Right lung (tissue), 10 donors: ENCODE measurements at places on chromosomes 2 and 18. TPM values are rescaled to one million over a fixed set of nuclear protein-coding genes. Genes with fewer than 3 reads are reported as not detected.

DNA sequence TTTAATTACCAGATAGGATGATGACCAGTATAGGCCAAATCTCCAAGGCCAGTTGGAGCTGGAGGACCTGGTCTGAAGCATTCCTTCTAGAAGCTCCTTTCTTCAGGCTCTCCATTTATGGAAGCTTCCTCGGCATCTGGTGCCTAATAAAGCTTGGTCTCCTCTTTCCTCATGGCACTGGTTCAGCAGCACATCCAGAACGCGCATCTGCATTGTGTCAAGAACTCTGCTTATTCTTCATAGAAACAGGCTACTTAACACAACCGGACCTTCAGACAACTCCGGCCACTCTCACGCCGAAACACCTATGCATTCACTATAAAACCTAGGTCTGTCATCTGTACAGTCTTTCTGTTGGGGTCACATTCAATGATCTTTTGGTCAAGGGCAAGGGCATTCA is 99.8 kb downstream of the COL6A3 start:
- no peak for DNase-seq

DNA sequence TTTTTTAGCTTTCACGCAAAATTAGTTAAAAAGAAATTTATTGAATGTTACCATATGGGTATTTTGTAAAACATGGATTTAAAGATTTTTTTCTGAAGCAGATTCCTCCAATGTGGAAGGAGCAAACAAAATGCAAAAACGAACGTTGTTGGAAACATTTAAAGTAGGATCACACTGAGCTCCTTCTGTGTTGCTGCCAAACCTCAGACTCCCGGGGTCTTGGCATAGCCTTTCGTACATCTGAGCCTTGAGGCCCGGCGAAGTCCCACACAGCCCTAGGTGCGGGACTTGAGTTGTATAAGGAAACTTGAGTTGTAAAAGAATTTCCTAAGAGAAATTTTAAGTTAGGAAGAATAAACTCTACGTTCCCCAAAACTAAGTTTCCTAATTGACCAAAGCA is 52.0 kb upstream of the CD226 start:
- no peak for DNase-seq

DNA sequence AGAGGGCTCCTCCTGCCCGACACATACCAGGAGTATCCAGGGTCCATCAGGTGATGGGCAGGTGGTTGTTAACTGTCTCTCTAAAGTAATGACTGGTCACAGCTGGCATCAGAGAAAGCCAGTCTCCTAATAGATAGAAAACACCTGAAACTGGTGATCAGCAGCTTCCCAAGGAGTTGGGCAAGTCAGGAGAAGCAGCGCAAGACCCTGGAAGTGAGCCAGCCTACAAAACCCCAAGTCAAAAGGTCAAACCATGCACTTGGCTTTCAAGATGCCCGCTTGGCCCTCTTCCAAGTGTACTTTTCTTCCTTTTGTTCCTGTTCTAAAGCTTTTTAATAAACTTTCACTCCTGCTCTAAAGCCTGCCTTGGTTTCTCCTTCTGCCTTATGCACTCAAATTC is 815.2 kb downstream of the DCDC2C start:
- no peak for DNase-seq

GRCh38 chr2:105521176-105521575 is 122.3 kb upstream of the FHL2 start:
- no peak for DNase-seq

DNA sequence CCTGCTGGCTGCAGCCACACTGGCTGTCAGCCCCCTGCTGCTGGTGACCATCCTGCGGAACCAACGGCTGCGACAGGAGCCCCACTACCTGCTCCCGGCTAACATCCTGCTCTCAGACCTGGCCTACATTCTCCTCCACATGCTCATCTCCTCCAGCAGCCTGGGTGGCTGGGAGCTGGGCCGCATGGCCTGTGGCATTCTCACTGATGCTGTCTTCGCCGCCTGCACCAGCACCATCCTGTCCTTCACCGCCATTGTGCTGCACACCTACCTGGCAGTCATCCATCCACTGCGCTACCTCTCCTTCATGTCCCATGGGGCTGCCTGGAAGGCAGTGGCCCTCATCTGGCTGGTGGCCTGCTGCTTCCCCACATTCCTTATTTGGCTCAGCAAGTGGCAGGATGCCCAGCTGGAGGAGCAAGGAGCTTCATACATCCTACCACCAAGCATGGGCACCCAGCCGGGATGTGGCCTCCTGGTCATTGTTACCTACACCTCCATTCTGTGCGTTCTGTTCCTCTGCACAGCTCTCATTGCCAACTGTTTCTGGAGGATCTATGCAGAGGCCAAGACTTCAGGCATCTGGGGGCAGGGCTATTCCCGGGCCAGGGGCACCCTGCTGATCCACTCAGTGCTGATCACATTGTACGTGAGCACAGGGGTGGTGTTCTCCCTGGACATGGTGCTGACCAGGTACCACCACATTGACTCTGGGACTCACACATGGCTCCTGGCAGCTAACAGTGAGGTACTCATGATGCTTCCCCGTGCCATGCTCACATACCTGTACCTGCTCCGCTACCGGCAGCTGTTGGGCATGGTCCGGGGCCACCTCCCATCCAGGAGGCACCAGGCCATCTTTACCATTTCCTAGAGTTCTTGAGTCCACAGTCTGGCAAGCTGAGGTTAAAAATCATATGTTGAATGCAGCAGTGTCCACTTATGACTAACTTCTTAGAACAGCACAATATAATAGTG is 741 bp downstream of the GPR148 start:
- no peak for DNase-seq

DNA sequence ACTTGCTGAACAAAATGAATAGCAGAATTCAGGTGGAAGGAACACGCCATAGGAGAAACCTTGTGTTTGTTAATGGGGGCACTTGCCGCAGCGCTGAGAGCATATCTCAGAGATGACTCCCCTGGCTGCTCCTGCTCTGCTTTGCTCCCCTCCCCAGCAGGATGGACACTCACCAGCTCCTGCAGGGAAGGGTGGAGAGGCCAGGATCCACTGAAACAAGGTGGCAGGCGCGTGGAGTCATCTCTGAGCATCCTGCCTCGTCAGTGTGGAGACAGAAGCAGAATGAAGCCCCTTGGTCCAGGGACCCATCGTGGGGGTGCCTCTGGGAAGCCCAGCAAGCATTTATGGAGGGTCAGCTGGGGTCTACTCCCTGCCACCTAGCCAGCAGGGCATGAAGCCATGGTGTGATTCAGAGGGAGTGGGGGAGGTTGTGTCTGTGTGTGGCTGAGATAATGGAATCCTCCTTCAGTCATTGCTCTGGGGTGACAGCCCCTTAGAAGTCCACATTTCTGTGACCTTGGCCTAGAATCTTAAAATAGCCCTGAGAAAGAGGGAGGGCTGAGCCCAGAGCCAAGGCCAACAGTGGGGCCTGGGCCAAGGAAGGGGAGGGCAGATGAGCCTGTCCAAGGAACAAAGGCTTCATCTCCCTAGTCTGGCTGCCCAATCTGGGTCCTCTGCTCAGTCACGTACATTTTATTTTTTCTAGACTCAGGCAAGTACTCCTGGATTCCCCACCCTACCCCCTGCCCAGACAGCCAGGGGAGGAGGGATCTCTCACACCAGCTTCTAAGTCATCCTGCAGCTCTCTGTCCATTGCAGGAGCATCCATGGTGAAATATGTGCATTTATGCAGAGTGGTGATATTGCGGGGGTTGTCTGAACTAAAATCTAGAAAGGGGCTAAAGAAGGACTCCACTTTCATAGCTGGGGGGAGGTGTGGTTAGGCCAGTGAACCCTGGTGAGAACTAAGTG is 215.4 kb downstream of the ZBTB7C start:
- peak; percentile 36 for DNase-seq

GRCh38 chr2:112777036-112777435 is 7.3 kb downstream of the IL1A start:
- DNase-seq, result no peak

- DNase-seq, result no peak
Observed at GRCh38 chr2:10764896-10765295, 43.5 kb downstream of the ATP6V1C2 start.

- DNase-seq, result no peak
Observed at GRCh38 chr2:193566276-193566675, 1371.5 kb upstream of the TMEFF2 start.

DNA sequence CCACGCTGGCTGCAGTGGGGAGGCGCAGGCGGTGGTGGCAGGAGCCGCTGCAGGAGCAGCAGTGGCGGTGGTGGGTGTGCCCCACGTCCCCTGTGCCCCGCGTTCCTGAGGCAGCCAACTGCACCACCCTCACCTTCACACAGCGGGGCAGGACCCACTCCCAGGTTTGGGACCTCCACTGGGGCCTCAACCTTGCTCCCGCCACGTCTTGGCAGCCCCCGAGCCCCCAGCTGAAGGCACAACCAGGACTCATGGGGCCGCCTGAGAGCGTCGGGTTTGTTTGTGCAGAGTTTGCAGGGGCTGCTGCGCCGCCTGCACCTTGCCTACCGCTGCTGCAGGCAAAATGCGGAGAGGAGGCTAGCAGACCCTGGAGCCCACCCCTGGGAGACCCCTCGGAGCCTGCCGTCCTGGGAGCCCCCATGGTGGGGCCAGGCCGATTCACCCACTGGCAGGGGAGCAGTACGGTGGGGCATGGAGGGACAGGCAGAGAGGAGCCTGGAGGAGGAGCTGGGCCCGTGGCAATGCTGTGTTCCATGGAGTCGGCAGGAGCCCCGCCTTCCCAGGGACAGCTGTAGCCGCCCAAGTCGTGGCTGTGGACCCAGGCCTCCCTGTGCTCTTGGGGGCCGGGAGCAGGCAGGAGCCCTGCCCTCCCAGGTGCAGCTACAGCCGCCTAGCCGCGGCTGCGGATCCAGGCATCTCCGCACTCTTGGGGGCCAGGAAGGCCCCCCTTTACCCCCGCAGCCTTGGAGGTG is 14.7 kb upstream of the EML6 start:
- DNase-seq, result no peak

GRCh38 chr2:173386738-173387065 is 32.0 kb downstream of the CDCA7 start:
- no peak for DNase-seq

DNA sequence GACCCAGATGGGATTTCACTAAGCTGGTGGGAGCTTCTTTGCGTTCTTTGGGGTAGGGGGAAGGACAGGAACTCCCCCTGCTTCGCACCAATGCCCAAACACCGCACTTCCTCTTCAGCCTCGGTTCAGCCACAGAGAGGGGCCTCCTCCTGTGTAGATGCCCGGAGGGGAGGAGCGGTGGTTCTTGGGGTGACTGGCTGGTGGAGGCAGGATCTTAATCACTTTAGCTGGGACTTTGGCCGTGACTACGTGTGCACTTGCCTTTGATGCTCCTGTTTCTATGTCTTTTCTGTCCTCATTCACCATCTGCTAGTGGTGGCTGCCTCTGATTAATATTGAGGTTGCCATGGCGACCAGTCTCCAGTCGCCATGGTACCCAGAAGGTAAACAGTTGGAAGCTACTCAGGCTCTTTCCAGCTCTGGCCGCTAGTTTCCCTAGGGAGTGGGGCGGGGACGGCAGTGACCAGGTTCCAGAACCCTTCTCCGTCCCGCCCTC is 1.9 kb downstream of the CNGA3 start:
- no peak for DNase-seq

DNA sequence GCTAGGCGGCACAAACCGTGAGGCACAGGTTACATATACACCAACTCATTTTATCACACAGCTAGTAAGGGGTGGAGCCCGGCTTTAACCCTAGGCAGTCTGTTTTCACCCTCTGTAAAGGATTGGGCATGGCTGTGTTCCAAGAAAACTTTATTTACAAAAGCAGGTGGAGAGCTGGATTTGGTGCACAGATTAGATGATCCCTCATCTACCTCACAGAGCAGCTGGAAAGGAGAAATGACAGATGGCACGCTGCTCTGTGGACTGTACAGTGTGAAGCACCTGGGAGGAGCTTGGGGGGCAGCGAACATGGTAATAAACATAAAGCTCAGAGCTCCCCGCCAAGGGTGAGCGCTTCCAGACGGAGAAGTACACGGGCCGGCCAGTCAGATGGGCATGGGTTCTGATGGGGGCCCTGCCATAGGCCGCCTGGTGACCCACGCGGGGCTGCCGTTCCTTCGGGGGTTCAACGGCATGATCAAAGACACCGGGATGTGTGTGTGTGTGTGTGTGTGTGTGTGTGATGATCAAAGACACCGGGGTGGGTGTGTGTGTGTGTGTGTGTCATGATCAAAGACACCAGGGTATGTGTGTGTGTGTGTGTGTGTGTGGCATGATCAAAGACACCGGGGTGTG is 862 bp upstream of the TMEM177 start:
- DNase-seq, result no peak

GRCh38 chr2:220504938-220505503 is 877.6 kb downstream of the SLC4A3 start:
- DNase-seq, result peak; percentile 10

The LRP2 gene
- 3.5 TPM for polyA plus RNA-seq

The CERKL gene
- polyA plus RNA-seq, result 7.1 TPM

The IL36RN gene
- polyA plus RNA-seq, result not detected

The DNAJC5G gene
- polyA plus RNA-seq, result 0.14 TPM

The ENOSF1 gene
- 117 TPM for polyA plus RNA-seq

The ATP5MC3 gene
- 174 TPM for polyA plus RNA-seq

The TRMT61B gene
- polyA plus RNA-seq, result 23.9 TPM

The LDAH gene
- polyA plus RNA-seq, result 25.0 TPM

The TEKT4 gene
- polyA plus RNA-seq, result 1.6 TPM

The DIPK1C gene
- 0.05 TPM for polyA plus RNA-seq
